Hypothalamus (tissue), 51 donors: ENCODE measurements at places on chromosomes 2 and 18.

DNA sequence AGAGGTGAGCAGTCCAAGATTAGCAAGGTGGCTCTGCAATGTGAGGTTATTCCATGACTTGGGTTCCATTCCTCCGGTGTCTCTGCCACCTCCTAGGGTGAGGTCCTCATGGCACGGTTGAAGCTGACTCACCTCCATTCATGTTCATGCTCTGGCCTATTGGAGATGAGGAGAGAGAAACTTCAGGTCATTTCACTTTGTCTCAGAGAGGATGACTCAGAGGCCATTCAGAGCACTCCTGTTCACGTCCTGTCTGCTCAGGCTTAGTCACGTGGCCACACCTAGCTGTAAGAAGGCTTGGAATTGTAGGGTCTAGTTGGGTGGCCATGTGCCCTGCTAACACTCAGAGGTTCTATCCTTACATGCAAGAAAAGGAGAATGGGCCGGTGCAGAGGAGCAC lies 67.5 kb upstream of the MBOAT2 start:
- no peak for DNase-seq

DNA sequence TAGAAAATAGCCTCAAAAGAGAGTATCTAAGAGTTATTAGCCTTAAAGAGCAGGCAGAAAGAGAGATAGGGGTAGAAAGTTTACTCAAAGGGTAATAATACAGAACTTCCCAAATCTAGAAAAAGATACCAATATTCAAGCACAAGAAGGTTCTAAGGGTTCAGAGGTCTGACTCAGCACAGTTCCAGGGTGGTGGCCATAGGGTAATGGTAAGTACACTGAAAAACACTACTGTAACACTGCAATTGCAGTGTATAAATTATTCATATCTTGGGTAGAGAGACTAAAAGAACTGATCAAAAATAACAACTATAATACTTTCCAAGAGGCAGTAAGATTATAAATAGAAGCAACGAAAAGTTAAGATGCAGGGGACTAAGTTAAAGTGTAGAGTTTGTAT lies 115.2 kb downstream of the ROCK1 start:
- DNase-seq, result no peak

- no peak for DNase-seq
Observed at GRCh38 chr18:52678551-52678950, 338.6 kb downstream of the DCC start.

DNA sequence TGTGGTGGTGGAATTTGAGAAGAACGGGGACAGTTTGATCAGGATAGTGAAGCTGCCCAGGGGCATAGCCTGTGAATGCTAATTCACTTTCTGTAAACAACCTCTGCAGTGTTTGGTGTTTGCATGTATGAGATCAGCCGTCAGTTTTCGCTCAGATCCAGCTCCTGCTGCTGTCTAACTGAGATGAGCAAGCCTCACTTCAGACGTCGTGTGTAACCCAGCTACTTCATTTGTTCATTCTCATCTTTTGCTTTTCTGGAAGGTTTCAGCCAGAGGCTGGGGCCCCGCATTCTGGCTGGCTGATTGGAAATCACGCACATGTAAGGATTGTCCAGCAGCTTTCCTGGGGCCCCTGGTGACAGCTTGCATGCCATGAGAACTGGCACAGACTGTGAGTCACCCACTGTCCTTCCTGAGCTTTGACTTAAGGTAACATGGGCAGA lies 48.9 kb downstream of the LDLRAD4 start:
- DNase-seq, result no peak

GRCh38 chr2:240136671-240137292 lies 677 bp upstream of the COPS9 start:
- DNase-seq, result no peak

GRCh38 chr18:73313476-73313875 lies 445.7 kb upstream of the NETO1 start:
- DNase-seq, result no peak
